Substantia nigra (tissue), 51 donors: ENCODE measurements at places on chromosomes 13 and 19.
A peak's percentile ranks its signal among the peaks of the same experiment; 100 is the strongest.

DNA sequence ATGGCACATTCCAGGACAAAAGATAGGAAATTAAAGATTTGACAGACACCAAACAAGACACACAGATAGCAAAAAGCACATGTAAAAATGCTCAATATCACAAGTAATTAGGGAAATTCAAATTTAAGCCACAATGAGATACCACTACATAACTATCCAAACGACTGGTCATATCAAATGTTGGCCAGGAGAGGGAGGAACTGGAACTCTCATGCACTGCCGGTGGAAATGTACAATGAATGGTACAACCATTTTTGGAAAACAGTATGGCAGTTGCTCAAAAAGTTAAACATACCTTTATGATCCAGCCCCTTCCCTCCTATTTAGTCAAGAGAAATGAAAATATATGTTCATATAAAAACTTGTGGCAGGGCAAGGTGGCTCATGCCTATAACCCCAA is 36.8 kb upstream of the CYP2S1 start:
- no peak for DNase-seq

- no peak for DNase-seq
Measured at GRCh38 chr13:44969551-44970484, 19.5 kb downstream of the NUFIP1 start.

GRCh38 chr19:40754611-40755247 is 3.7 kb downstream of the SNRPA start:
- DNase-seq = no peak

DNA sequence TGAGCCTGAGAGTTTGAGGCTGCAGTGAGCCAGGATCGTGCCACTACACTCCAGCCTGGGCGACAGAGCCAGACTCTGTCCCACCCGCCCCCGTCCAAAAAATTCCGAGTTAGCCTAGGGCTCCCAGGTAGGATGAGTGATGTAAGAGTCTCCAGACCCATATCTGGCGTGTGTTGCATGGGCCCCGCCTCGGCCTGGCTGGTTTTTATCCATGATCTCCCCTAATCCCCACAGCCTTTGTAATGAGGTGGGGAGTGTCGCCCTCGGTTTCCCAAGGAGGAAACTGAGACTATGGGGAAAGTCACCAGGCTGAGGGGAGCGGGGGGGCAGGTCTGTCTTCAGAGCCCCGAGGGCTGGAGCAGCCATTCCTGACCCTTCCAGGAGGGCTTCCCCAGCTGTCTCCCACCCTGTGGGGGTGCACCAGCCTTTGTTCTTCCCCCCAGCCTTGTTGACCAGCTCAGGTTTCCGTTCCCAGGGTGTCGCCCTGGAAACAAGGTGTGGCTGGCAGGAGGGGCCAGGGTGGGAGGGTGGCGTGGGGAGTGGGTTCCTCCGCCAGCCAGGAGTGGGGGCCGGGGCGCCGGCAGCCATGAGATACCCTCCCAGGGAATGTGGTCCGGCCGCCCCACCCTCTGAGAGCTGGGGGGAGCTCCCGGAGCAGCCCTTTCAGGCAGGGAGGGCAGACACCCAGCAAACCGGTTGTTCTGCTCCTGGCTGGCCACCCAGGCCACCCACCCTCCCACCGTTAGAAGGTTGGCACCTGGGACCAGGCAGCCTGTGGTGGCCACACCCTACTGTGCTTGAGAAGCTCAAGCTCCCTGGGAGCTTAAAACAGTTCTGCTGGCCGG is 11.5 kb downstream of the MYH14 start:
- no peak for DNase-seq

- DNase-seq = no peak
Measured at GRCh38 chr13:33135097-33135496, 118.9 kb downstream of the KL start.

DNA sequence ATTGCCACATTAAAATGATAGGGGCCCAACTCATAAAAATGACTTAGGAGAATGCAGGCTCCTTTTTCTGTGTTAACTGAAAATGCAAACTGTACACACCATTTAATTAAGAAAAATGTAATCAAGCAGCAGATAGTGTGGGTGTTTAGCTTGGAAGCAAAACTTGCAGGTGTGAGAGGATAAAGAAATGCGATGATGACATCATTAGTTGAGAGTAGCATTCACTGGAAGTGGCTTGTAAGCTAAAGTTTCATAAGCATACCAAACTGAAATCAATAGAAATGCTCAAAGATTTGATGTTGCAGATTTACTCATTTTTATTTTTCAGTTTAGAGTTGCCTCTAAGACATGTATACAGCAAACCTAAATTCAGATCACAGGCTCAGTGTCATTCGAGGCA is 86.6 kb downstream of the PRR20E start:
- DNase-seq = no peak

GRCh38 chr13:95174517-95174916 is 126.7 kb downstream of the ABCC4 start:
- no peak for DNase-seq

DNA sequence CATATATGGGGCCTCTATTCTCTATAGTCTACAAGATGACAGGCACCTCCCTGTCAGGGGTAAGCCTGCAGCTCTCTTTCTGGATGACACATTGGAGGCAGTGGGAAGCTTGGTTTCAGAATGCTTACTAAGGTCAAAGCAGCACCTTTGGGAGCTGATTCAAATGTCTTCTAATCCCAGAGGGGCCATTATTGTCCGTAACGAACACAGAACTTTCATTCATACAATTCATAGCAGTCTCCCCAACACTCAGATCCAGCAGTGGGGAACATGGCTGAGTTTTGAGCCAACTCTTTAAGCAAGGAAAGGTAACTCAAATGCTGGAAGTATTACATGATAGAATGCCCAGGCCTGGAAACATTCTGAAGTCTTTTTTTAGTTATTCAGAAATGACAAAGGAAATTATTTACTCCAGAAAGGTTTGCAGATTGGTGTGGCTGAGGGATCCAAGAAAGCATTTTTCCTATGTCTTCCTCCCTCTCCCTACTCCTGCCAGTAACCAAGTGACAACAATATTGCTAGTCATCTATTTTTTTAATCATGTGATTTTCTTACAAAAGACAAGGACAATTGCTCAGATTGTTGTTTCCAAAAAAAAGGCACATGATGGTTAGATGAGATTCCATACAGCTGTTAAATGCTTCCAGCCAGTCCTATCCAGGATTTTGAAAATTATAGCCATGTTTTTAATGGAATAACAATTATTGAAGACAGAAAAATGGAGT is 118.7 kb downstream of the FOXO1 start:
- no peak for DNase-seq

GRCh38 chr13:94063848-94064247 is 415.6 kb downstream of the DCT start:
- DNase-seq = no peak

DNA sequence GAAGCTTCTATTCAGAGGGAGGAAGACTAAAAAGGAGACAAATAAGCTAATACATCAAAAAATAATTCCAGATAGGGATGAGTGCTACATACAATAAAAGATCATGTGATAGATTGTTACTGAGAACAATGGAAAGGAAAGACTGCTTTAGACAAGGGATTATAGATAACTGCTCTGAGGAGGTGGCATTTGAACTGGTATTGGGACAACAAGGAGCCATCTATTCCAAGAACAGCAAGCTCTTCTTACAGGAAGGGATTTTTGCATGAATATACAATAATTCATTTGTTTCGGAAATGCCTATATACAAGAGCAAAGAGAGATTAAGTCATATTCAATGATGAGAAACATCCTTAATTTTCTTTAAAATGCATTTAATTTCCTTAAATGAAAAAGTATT is 540.5 kb upstream of the KLF12 start:
- no peak for DNase-seq

DNA sequence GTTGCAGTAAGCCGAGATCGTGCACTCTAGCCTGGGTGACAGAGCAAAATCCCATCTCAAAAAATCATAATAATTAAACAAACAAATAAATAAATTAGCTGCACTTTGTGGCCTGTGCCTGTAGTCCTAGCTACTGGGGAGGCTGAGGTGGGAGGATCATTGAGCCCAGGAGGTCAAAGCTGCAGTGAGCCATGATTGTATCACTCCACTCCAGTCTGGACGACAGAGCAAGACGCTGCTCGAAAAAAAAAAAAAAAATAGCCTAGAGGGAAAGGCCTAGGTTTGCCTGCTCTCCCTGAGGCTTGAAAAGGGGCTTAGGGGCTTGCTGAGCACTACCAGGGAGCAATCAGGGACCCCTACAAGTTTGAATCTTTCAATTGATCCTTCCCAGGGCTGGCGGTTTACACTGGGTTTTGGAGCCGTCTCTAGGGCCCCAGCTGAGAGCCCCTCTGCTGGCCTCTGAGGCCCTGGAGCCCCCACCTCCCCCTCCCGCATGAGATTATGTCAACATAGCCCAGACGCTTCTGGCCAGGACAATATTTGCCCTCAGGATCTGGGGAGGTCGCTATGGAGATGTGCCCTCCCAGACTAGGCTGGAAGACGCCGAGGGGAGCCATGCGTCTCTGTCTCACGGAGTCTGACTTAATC is 10.4 kb upstream of the GIPR start:
- DNase-seq = no peak

DNA sequence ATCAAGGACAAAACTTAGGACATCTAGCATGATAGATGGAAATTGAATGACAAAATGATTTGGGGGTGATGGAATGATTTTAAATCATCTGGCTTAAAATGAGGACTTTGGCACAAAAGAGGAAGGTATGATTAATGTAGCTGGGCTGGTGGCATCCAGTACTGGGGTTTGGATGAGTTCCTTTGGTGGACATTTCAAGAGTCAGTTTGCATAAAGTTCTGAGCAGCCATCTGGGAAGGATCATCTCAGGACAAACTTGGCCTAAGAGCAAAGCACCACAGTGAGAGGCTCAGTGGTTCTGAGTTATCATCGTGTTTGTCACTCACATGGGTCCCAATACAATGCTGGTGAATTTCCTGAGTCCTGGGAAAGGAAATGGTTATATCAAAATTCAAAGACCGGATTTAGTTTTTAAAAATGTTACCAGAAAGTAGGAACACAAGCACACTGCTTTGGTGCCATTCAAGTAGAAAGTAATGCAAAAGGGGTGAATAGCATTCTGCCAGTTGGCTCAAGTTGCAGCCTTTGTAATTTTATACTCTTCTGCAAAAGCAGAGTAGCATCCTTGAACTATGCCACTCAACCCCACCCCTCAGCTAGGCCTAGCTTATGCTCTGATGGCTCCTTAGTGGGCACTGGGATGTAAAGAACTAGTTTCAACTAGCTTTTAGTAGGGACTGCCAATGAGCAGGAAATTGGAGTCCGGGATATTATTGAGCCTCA is 219.0 kb downstream of the COG6 start:
- no peak for DNase-seq

DNA sequence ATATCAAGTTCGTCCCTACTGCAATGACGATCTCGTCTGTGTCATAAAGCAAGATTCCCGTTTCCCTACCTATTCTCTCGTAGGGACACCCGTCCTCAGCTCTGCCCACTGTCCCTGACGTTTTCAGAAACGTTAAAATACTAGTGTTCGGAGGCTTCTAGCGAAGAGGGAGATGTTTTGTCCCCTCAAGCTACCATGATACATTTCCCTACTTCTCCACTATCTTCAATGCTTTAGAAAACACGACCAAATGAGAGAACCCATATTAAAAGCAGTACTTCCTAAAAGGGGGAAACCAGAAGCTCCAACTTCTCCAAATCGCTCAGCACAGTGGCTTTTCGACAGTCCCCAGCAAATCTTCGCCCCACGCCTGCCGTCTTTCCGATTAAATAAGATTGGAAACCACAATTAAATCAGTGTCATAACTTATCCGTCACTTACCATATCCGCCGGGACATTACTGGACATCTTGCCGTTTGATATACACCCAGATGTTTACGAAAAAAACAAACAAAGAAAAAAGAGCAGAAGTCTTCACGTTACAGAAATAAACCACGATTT is 1.3 kb downstream of the UBL3 start:
- DNase-seq = no peak

DNA sequence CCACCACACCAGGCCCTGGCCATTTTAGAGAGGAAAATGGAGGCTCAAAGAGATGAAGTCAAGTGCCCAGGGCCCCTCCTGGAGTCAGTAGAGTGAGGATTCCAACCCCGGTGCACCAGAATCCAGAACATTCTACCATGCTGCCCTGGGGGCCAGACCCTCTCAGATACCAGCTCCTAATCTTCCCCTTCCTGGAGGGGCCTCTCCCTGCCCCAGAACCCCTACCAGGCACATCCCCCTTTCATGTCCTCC is 11.1 kb downstream of the CAPN12 start:
- DNase-seq = no peak

DNA sequence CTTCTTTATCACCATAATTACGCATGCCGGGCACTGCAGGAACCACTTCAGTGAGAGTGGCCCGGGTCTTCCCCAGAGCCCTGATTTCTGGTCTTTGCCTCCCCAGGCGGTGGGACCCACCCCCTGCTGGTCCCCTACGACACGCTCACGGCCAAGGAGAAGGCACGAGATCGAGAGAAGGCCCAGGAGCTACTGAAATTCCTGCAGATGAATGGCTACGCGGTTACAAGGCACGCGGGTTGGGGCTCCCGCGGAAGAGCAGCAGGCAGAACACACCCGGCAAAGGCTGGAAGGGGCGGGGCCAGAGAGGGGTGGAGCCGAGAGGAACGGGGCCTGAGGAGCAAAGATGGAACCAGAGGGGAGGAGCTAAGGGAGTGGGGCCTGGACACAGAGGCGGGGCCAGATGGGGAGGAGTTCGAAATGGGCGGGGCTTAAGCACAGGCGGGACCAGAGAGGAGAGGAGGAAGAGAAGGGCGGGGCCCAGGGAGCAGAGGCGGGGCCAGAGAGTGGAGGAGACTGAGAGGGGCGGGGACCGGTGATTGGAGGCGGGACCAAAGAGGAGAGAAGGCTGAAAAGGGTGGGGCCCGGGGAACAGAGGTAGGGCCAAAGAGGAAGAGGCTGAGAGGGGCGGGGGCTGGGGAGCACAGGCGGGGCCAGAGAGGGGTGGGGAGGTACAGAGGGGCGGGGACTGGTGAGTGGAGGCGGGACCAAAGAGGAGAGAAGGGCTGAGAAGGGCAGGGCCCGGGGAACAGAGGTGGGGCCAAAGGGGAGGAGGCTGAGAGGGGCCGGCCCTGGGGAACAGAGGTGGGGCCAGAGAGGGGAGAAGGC is 73.4 kb downstream of the RYR1 start:
- DNase-seq = no peak

- DNase-seq = peak; percentile 2
Measured at GRCh38 chr19:51327066-51328001, 14.6 kb downstream of the VSIG10L start.

GRCh38 chr13:110680852-110681251 is 25.1 kb downstream of the CARS2 start:
- DNase-seq = no peak

DNA sequence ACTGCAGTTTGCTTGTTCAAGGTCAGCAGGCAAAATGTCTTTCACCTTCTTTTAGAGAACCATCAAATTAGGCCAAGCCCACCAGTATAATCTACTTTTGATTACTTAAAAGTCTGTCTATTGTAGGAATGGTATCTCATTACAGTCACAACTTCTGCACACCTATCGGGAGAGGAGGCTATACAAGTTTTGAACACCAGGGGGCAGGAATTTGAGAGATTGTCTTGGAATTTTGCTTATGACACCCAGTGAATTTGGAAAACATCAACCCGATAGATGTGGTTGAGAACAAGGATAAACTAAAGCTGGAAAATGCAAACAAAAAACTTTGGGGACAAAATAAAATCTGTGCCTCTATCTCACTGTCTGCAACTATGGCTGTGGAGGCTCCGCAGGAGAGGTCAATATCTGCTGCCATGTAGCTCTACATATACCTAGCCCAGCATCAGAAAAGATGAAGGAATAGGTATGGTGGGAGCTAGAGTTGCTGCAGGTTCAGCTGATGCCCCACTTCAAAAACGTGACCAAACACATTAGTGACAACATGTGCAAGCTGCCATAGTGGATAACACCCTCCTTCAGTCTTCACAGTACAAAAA is 1299.2 kb upstream of the SPRY2 start:
- no peak for DNase-seq
